ENCODE measurements at places on chromosomes 11 and 22. TPM values are rescaled to one million over a fixed set of nuclear protein-coding genes. Genes with fewer than 3 reads are reported as not detected.
A peak's percentile ranks its signal among the peaks of the same experiment; 100 is the strongest.

GRCh38 chr22:48077699-48078098 is 1315.2 kb downstream of the TBC1D22A start:
- DNase-seq, result no peak

GRCh38 chr22:45769569-45770210 is 98.1 kb downstream of the ATXN10 start:
- no peak for DNase-seq

- DNase-seq, result peak; percentile 77
These were observed 5.4 kb downstream of the SCGB1C1 start for GRCh38 chr11:198236-198806.

OR6X1 gene
- not detected for total RNA-seq

DDX6 gene
- total RNA-seq, result 116 TPM

LRRC56 gene
- 0.88 TPM for total RNA-seq

ZBTB16 gene
- total RNA-seq, result not detected

SMTNL1 gene
- total RNA-seq, result not detected
